ENCODE measurements at places on chromosomes 5 and 9.
A peak's percentile ranks its signal among the peaks of the same experiment; 100 is the strongest.

DNA sequence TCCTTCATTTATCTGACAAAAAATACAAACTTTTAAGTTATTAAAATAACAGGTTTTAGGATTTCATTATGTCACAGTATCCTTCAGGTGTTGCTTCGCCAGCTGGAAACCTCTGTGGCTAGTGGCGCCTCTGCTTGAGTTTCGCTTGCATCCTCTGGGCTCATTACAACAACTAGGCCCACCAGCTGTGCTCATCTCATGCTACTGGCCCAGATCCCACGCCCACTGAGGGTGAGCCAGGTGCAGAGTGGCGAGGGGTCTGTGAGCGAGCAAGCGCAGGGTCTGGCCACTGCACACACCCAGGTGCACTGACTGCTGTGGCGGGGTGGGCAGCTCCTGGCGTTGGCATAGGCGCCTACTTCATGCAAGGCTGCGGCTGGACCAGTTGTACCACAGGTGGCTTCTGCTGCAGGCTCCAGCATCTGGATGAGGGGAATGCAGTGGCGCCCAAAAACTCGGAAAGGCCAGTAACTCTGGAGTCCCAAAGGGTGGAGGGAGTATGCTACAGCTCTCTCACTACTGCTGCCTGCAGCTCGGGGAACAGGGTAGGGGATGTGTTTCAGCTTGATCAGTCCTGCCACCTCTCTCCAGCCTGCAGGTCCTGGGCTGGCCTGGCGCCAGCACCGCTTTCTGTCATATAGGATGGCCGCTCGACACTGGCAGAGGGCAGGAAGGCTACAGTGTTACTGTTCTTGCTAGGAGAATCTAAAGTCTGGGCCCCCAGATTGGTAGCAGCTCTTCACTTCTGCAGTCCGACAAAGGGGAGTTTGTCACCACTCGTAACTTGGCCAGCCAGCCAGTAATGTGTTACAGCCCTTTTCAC is 452.1 kb downstream of the TUSC1 start:
- DNase-seq, result no peak

- peak; percentile 44 for DNase-seq
Observed at GRCh38 chr9:135343837-135344522, 135.6 kb upstream of the PPP1R26 start.

DNA sequence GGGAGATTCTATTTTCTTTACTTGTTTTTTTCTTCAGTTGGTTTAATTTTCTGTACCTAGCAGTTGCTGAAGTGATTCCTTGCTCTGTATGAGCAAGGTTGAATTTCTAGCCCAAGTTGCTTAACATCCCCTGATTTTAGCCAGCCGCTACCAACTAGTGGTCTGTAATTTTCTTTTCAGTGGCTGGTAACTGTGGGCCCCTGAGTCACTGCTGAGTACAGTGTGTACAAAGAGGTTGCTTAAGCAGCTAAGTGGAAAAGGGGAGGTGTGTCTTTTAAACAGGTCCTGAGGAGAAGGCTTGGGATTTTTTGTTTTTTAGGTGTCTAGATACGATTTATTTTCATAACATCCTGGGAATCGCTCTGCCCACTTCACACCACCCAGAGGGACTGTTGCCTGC is 254.7 kb downstream of the NR3C1 start:
- no peak for DNase-seq

- no peak for DNase-seq
Observed at GRCh38 chr9:105329719-105330062, 85.2 kb downstream of the SLC44A1 start.

DNA sequence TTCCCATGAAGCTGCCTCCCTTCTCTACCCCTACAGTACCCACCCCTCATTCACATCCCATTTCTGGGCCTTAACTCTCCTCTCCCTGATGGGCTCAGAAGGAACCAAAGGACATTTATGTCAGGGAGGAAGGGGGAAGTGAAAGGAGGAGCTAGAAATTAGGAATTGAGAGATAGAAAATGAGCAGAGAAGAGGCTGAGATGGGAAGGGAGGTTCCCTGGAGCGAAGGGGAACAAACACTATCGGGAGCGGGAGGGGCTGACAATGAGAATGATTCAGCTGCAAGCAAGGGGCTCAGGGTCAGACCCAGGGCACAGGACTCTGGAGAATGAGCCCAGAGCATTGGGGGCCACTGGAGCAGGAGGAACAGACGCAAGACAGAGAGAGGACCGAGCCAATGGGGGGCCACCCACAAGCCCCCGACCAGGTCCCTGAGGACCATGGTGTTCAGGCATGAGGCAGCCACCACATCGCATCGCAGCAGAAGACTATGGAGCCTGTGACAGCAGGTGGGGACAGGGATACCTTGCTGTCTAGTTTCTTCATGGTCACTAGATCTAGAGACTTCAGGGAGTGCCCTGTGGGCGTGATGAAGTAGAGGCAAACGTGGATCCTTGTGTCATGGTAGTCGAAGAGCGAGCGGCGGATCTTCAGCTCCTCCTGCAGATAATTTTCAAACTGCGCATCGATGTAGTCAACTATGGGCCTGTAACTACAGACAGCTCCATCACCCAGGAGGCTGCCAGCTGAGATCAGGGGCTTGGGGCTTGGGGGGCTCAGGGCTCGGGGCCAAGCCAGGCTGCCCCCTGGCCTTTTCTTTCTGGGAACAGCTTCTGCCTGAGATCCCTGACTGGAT is 13.6 kb downstream of the SEPTIN8 start:
- DNase-seq, result no peak

DNA sequence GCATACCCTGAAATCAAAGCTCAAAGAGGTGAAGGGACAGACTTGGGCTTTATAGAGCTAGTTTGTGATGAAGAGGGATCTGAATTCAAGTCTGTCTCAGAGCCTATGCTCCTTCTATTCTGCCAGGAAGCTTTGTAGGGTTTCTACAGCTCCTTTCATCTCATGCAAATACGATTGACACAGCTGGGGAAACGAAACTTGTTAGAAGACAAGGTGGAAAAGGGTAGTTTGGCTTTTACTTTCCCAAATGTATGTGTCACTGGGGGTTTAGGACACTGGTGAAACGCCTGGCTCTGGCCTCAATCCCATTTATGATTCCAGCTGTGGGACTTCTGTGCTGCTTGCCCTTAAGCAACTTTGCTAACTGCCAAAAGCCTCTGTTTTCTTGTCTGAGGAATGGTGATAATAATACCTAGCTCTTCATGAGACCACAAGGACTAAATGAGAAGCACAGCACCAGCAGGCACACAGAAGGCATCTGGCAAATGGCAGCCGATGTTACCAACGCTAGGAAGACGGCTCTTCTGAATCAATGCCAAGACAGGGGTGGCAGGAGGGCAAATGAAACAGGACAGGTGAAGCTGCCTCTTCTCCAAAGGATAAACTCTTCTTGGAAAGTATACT is 70.3 kb upstream of the EQTN start:
- DNase-seq, result no peak

- DNase-seq, result no peak
Observed at GRCh38 chr9:87740209-87740608, 14.3 kb downstream of the CTSL start.

DNA sequence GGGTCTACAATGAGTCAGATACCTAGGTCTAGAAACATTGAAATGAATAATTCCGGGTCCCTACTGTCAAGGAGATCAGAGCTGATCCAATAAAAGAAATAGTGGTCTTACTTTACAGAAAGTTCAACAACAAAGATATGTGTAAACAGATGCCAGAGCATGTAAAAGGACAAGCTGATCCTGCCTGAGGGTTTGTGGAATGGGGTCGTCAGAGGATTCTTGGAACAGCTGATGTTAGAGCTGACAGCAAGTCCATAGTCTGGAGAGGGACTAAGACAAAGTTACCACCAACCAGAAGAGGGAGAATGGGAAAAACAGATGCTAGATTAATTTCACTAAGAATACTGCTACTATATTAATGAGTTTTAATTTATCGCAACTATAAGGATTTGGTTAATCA is 71.5 kb downstream of the FREM1 start:
- no peak for DNase-seq

DNA sequence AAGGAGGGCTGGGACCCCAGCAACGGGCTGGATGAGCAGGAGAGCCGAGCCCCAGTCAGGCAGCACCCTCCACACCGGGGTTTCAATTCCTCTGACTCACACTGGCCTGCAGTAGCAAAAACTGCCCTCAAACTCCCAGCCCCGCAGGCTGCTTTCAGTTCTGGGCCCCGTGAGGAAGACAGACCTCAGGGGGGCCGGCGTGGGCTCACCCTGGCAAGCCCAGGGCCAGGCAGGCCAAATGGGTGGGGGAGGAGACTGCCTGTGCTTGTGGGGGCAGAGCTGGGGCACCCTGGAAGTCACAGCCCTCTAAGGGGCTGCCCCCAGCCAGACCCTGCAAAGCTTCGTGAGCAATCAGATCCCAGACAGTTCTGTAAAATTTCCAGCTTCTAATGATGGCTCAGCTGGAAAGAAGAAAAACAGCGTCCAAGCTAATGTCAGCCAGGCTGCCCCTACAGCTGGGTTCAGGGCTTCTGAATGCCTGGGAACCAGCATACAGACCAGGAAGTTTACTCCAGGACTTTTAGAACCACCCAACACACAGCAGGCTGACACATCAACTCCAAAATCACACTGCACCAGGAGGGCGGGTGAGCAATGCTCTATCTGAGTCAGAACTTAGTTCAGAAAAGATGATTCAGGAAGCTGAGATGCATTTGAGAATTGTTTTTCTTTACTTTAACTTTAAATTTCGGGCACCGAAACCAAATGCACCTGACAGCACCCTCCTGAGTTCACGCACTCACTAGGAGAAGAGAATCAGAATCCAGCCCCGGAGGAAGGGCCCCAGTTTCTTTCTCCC is 34.7 kb downstream of the LPCAT1 start:
- peak; percentile 42 for DNase-seq

DNA sequence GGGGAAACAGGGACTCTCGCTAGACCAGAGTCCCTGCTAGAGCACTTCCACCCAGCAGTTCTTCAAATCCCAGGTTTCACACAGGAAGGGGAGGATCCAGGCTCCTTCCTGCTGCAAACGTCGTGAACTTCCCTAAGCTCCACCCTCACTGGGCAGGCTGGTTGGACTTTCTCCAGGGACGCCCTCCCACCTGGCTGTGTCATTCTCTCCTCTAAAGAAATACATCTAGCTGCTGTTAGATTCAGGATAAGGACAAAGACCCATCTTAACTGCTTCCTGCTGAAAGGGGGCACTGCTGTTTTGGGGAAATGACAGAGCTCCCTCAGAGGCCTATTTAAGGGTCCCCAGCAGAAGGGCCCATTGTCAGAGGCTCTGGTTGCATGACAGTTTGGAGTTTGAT is 230.7 kb downstream of the SEMA6A start:
- no peak for DNase-seq

- DNase-seq, result no peak
Observed at GRCh38 chr5:136036293-136036911, 7.6 kb downstream of the TGFBI start.

- DNase-seq, result no peak
Observed at GRCh38 chr5:40853632-40854192, 12.5 kb downstream of the CARD6 start.

DNA sequence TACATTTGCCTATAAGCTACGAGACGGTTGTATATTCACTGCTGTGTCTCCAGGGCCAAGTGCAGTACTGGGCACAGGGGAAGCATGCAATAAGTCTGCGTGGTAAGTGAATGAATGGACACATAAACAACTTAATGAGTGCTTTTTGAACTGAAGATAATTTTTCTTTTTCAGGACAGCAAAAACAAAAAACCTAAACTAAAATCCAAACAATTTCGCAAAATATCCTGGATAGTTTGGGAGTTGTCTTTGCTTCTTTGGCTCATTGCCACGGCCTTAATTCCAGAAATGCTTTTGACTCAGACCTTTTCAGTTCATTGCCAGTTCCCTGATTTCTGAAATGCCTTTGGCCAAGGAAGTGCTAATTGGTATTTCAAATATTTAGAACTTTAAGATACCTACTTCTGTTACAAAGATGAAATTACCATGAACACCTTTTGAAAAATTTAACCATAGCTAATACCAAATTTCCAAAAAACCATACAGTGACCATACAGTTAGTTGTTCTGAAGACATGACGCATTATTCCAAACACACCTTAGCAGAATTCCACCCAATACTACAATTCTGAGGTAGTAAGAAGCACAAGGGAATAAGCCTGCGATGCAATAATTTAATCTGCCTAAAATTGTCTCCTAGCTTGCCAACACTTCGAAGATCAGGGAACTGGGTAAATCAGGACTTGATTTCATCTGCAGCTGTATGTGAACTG is 42.8 kb downstream of the TEK start:
- no peak for DNase-seq

DNA sequence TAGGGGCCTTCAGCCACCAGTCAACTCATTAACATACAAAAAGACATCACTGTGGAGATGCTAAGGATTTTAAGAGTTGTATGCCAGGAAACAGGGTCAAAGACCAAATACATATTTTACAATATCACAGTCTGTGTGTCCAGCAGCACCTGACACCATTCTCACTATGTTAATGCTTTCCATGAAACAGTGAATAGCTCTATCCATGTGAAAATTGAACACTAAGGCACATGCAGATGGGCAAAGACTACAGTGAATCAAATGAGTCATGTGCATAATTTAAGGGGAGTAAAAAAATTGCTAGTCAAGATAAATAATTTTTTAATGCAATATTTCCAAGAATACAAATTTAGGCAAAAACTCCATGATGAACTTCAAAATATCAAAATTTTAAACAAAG is 7.6 kb upstream of the SPATA31E1 start:
- DNase-seq, result no peak

GRCh38 chr5:84113246-84114105 is 271.2 kb downstream of the EDIL3 start:
- no peak for DNase-seq

GRCh38 chr5:112908854-112909253 is 13.2 kb downstream of the REEP5 start:
- no peak for DNase-seq

GRCh38 chr5:125152461-125153189 is 406.2 kb upstream of the ZNF608 start:
- DNase-seq, result no peak

DNA sequence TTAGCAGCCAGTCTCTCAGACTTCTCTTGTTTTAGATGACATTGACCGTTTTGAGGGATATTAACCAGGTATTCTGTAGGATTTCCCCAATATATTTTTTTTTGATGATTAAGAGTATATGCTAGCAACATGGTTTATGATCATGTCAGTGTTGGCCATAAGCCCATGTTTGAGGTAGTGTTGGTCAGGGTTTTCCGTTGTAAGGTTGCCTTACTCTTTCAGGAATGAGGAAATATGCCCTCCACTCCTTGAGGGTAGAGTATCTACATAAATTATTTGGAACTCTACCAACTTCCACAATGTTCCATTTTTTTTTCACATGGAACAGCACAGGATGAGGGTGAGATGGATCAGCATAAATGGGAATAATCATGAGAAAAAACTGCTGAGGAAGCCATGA is 188.4 kb upstream of the PRDM9 start:
- DNase-seq, result no peak

GRCh38 chr5:108905805-108906204 is 158.1 kb downstream of the FER start:
- DNase-seq, result no peak

GRCh38 chr9:136625101-136626065 is 37.3 kb upstream of the EGFL7 start:
- DNase-seq, result no peak
